Cortex of kidney (tissue), 1 donor: ENCODE measurements at places on chromosomes 1 and 21.

GRCh38 chr1:199265319-199265718, 626.5 kb downstream of the PTPRC start:
- DNase-seq: no peak

DNA sequence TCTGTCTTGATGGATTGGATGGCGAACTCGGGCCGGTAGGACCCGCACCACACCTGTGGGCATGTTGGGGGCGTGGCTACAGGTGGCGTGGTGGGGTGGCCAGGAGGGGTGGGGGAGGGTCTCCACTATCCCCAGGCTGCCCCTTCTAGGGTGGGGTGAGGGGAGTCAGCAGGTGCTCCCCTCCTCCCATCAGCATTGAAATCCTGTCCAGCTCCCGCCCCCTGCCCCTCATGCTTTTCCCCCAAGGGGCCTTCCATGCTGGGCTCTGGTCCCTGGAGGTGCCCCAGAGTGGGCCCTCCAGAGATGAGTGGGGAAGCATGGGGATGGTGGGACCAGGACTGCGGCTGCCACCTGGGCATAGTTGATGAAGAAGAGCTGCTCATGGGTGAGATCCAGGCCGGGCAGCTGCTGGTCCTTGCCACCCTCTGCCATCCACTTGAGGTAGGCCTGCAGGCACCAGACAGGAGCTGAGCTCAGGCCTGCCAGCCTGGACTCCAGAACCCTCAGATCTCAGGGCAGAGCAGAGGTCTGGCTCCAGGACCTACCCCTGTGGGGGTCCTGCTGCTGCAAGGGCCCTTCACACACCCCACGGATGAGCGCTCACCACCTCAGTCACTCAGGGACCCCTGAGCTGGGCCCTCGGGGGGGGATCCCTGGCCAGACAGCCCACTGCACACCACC, 5.1 kb downstream of the PRXL2B start:
- no peak for DNase-seq

DNA sequence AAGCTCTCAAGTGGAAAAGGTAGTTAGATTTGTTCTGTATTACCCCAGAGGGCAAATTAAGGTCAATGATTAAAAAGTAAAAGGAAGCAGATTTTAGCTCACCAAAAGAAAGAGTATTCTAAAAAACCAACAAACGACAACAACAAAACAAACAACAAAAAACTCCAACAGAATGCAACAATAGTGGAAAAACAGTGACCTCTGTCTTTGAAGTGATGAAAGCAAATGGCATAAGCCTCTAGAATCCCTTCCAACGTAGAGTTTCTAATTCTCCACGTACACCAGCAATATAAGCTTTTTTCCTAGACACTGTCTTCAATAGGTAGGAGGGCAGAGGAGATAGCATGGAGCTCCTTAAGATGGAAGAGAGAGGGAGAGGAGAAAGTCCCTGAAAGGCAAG, 359.1 kb downstream of the TTLL7 start:
- DNase-seq: no peak

- no peak for DNase-seq
These were observed 24.8 kb downstream of the SLC19A1 start for GRCh38 chr21:45517249-45518065.

- DNase-seq: no peak
These were observed 2.1 kb downstream of the MROH7 start for GRCh38 chr1:54643736-54644135.

DNA sequence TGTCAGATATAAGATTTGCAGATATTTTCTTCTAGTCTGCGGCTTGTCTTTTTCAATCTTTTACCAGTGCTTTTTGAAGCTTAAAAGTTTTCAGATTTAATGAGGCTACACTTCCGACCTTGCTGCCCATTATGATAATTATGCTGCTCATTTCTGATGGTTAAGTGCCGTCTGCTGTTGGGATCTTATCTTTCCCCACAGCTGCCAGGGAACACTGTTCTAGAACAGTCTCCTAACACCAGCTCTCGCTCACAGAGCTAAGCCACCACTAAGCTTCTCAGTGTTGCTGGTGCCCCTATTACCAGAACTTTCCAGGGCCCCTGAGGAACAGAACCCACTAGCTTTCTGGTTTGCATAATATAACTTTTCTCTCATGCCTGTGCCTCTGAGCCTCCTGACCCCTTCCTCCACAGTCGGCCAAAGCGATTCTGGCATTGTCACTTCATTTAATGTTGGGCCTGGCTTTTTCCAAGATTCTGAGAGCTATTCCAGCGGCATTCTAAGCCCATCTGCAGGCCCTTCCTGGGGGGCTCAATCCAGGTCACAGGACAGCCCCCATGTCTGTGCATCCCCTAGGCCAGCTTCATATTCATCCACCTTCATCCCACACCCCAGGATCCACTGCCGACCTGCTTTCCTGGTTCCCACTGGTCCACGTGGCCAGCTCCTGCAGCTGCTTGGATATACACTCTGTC, 237.0 kb downstream of the PTPRU start:
- DNase-seq: no peak

GRCh38 chr1:7104339-7104738, 319.1 kb downstream of the CAMTA1 start:
- DNase-seq: no peak

GRCh38 chr1:109618661-109619575, 498 bp downstream of the GNAT2 start:
- DNase-seq: no peak

DNA sequence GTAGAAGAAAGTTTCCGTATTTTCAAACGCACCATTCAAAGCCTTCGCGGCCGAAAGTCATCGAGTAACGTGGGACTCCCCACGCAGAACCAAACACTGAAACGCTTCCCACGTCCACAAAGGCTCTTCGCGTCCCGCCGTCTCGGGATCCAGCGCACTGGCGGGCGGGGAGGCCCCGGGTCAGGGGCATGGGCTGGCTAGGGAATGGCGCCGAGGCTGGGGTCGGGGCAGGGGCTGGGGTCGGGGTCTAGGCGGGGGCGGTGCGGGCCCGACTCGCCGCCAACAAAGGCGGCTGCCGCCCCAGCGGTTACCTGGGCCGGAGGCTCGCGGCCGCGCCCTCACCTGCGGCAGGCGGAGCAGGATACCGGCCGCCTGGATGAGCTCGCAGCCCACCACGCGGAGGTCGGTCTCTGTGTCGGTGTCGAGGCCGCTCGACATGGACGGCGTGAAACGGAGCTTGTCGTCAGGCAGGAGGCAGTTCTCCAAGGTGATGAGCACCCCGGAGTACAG, 403 bp downstream of the CCNL2 start:
- no peak for DNase-seq

GRCh38 chr1:100628631-100629081, 90.7 kb downstream of the GPR88 start:
- DNase-seq: no peak

DNA sequence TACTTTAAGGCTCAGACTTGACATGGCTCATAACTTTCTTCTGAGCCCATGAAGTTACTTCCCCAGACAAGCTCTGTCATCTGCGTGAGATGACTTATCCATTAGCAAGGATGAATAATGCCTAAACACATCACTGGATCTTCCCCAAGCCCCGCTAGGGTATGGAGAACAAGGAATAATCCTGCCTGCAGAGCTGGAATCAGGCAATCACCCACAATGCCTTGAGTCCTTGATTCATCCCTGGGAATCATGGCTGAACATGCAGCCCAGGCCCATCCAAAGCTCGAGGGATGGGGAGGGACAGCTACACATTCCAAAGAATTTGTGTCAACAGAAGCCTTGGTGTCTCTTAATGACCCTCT, 131.7 kb downstream of the PSMG1 start:
- no peak for DNase-seq

- no peak for DNase-seq
These were observed 9.2 kb upstream of the RNPC3 start for GRCh38 chr1:103516283-103516682.

GRCh38 chr1:245874942-245875580, 632.0 kb downstream of the SMYD3 start:
- no peak for DNase-seq

DNA sequence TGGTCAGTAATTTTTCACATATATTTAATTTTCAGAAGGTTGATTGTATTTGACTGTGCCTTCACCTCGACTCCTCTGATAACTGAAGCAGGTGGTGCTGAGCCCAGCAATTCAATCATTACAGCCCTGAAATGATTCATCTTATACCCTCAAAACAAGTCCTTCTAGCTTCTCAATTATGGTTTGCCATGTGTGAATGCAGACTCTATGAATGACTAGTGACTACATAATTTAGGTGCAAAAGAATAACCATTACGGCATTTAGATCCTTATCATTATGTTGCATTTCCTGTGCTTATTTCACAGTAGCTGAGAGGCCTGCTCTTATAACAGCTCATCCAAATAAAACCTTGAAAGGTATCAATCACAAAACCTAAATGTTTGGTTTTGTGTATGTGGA, 54.0 kb upstream of the COL11A1 start:
- DNase-seq: no peak

DNA sequence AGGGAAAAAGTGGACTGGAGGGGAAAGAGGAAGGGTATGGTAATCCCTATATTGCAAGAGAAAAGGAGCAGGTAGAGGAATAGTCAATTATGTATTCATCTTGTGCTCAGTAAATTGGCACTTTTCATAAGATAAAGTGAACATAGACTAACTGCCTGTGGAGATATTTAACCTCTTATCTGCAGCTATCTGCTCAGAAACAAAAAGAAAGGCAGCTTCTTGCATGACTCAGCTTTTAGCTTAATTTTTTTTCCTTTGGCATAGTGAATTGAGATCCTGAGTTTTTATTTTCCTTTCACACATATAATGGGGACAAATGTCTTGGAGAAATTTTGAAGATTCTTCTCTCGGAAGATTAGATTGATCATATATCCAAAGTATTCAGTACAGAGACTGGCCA, 127.6 kb upstream of the F3 start:
- DNase-seq: no peak

DNA sequence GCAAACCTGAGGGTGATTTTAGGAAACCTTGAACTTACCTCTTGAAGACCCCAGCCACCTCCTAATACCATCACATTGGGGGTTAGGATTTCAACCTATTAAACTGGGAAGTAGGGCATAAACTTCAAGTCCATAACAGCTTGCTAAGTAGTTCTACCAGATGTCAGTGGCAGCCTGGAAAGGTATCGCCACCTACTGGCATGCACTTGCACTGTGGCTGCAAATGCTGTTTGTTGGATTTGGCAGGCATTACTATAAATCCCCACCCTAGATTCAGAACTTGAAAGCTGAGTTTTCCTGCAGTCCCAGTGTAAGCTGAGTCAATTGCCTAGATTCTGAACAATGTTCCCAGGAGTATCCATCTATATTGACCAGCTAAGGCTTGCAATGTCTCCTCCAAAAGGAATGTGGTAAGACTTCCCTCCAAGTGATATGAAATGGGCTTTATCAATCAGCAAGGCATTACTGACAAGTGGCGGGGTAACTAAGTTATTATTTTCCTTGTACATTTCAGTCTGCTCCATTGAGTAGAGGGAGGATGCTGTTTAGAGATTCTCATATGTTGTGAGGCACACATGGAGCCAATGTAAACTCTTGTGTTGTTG, 474.5 kb downstream of the PTPRC start:
- no peak for DNase-seq

- DNase-seq: no peak
These were observed 19.1 kb downstream of the AGL start for GRCh38 chr1:99869304-99869703.

GRCh38 chr21:34814529-34814951, 145.7 kb downstream of the CLIC6 start:
- no peak for DNase-seq

- no peak for DNase-seq
These were observed 15.8 kb downstream of the SYNJ1 start for GRCh38 chr21:32712043-32712442.

DNA sequence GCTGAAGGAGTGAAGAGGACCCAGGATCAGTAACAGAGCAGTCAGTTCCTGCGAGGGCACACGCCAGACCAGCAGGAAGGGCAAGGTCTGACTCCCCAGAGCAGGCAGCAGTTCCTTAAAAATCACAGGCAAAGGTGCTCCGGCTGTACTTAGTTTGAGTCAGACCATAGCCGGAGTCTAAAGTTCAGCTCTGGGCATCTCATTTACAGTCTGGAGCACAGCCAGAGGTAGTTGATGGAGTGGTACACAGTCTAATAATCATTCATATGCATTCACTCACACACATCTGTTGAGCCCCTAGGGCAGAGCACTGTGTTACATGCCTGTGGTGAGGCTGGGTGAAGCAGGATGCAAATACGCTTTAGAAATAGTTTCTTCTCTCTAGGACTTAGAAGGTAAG, 7.3 kb upstream of the AMIGO1 start:
- DNase-seq: no peak

GRCh38 chr1:82820816-82821215, 1020.1 kb downstream of the ADGRL2 start:
- no peak for DNase-seq

- DNase-seq: no peak
These were observed 6.2 kb upstream of the TRIM45 start for GRCh38 chr1:117127795-117128194.

GRCh38 chr1:25001125-25001915, 71.2 kb upstream of the RUNX3 start:
- no peak for DNase-seq

DNA sequence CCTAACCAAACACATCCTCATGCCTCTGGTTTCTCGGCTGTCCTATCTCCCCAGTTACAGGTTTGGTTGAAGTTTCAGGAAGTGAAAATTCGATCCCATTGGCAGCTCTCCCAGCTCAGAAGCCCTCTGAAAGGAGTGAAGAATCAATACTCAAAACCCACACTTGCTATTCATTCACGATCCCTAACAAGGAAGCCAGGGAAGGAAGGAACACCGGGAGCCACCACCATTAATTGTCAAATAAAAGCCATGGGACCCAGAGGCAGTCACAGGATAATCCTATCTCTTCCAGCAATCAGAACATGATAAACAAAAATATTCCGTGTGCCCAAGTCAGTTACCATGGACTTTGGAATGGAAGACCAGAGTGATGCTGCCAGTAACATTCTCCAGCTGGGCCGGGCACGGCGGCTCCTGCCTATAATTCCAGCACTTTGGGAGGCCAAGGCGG, 7.0 kb downstream of the TMPRSS2 start:
- no peak for DNase-seq

- DNase-seq: no peak
These were observed 19.2 kb downstream of the NFIA start for GRCh38 chr1:61101536-61101935.

- no peak for DNase-seq
These were observed 15.4 kb downstream of the EFNA3 start for GRCh38 chr1:155093911-155094621.

DNA sequence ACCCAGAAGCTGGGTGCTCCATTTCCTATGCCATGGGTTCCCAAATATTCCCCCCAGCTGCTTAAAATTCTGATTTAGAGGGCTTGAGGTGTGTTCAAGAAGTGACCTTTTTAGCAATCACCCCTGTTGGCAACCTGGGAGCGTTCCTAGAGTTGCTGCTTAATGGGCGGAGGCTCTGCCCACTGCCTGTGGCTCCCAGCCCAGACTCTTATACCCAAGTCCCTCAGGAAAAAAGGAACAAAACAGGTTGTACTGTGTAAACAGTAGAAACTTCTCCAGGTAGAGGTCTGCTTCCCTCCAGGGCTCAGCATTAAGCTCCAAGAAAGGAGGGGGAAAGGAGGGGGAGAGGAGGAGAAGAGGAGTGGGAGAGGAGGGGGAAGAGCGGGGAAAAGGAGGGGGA, 14.6 kb upstream of the TENT5C start:
- DNase-seq: no peak

- DNase-seq: no peak
These were observed 76.4 kb upstream of the DSCAM start for GRCh38 chr21:40923407-40923806.

GRCh38 chr1:197928849-197929336, 11.7 kb downstream of the LHX9 start:
- no peak for DNase-seq

- no peak for DNase-seq
These were observed 29.1 kb downstream of the THRAP3 start for GRCh38 chr1:36253161-36253862.
